ENCODE measurements at places on chromosomes 7 and 10.

DNA sequence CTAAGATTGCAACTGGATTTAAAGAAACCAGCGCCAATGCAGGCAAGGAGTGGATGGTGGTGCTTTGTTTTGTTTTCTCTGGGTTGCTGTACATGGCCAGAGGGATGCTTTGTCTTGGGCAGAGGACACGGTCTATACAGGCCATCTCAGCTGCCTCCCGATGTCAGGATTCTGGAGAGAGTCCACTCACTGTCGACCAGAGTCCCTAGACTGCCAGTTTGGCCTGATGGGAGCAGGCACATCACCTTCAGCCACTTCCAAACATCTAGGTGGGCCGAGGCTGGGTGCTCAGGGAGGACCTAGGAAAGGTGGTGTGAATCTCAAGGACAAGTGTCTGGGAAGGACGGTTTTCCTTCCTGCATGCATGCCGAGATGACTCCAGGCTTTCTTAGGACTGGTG is 152.1 kb downstream of the BUB3 start:
- DNase-seq = no peak

- no peak for DNase-seq
Observed at GRCh38 chr10:87760195-87760905, 57.7 kb downstream of the ATAD1 start.

DNA sequence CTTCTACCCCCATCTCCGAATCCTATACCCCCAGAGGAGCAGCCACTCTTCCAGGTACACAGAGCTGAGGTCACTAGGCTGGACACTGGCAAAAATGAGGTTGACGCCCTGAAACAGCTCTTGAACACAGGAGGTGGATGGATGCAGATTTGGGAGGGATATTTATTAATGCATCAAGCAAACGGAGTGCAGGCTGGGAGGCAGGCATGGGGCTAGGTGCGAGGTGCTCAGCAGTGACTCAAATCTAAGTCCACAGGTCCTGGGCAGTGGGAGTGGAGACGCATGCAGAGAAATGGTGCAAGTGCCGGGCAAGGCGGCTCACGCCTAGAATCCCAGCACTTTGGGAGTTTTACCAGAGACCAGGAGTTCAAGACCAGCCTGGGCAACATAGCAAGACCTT is 11.0 kb downstream of the GUSB start:
- DNase-seq = peak; percentile 31

- no peak for DNase-seq
Observed at GRCh38 chr7:108613949-108614381, 44.3 kb downstream of the DNAJB9 start.

DNA sequence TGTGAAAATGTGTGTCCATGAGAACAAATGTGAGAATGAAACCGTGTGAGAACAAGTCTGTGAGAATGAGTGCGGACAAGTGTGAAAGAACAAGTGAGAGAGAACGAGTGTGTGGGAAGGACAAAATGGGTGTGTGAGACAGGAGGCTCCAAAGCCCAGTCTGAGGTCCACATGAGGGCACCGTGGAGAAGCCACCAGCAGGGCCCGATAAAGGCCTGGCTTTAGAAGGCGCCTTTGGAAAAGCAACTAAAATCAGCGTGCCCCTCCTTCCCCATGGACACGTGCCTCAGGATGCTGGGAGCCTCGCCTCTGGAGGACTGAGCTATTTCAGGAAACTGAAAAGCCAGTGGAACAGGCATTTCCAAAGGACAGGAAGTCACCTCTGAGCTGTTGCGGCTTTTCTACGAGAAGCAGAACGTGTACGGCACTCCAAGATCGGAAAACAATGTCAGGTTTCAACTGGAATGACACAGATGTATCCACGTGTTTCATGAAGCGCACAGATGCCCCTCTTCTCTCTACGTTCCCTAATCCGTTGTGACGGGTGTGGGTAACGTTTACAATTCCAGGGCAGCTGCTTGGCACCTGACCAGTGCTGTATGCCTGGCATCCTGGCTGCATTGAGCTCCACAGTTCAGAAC is 46.4 kb downstream of the ESYT2 start:
- DNase-seq = no peak

GRCh38 chr7:143396182-143396581 is 12.5 kb downstream of the EPHA1 start:
- DNase-seq = no peak

DNA sequence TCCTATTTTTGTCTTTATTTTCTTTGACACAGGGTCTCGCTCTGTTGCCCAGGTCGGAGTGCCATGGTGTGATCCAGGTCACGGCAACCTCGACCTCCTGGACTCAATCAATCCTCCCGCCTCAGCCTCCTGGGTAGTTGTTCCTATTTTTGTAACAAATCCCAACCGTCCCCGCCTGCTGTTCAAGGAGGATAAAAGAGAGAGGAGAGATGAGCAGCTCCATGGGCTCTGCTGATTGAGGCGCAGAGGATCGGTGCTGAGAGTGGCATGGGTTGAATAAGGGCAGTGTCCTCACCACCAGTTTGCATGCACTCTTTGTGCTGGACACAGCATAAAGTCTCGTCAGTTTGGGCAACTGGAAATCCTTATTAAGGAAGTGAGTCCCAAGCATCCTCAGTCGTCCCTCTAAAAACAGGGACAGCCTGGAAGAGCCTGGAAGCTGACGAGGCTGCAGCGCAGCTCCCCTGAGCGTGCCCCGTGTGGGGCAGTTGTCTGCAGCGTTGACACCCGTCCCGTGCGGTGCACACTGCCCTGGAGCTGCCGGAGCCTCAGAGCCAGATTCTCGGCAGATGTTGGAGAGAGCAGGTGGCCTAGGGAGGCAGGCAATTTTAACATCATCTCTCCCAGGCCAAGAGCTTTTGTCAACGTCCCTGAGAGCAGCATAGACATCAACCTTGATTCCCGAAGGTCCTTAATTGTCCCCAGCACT is 404.2 kb upstream of the RNF32 start:
- DNase-seq = no peak

DNA sequence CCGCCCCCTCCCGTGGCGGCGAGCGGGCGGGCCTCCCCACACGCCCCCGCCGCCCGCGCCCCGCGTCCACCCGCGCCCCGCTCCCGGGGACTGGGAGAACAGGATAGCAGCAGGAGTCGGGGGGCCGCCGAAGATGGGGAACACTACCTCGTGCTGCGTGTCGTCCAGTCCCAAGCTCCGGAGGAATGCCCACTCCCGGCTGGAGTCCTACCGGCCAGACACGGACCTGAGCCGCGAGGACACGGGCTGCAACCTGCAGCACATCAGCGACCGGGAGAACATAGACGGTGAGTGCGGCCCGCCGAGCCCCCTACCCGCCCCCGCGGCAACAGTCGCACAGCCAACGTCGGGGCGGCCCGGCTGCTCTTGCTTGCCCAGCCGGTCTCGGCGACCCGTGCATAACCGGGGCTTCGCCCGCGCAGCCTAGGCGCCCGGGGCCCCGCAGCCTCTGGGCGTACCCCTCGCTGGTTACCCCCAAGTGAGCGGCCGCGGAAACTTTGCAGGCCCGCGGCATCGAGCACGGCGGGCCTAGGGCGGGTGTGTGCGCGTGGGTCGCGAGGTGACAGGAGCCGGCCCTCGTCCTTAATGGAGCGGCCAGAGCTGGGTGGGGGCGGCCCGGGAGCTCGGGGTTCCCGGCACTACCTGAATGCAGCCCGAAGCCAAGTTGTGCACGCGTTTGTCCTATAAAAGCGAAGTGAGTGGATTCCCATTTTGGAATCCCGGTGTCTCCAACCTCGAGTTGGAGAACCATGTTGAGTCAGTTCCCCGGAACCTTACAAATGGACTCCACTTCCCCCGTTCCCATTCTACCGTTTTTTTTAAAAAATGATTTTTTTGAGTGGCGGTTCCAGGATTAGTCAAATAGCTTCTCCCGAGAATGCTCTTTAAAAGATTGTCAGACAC is 863 bp downstream of the CCNY start:
- peak; percentile 91 for DNase-seq

GRCh38 chr7:43037531-43037930 is 74.9 kb upstream of the HECW1 start:
- no peak for DNase-seq

DNA sequence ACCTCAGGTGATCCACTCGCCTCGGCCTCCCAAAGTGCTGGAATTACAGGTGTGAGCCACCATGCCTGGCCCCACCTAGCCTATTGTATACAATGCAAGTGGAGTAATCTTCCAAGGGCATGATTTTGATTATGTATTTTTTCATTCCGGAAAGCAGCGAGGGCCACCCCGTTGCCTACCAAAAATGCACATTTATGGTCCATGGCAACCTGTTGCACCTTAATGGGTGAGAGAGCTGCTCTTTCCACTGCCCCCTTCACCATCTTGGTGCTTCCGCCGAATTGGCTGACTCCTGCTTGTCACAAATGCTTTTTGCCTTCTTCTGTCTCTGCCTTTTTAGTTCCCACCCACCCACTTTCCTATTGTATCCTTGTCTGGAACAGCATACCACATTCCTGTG is 699.5 kb downstream of the LRMDA start:
- DNase-seq = no peak

DNA sequence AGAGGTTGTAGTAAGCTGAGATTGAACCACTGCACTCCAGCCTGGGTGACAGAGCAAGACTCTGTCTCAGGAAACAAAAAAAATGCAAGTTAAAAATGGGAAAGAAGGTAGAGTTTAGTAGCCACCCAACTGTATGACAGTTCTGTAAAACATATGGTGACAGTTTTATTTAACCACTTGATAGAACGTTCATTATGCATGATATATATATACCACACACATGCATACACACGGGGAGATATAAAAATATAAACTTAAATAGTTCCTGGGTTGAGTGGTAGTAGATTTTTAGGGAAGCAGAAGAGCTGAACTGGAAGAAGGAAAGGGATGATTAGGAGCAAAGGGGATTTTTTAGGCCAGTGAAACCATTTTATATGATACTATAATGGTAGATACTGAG is 120.0 kb downstream of the KMT2C start:
- DNase-seq = no peak

DNA sequence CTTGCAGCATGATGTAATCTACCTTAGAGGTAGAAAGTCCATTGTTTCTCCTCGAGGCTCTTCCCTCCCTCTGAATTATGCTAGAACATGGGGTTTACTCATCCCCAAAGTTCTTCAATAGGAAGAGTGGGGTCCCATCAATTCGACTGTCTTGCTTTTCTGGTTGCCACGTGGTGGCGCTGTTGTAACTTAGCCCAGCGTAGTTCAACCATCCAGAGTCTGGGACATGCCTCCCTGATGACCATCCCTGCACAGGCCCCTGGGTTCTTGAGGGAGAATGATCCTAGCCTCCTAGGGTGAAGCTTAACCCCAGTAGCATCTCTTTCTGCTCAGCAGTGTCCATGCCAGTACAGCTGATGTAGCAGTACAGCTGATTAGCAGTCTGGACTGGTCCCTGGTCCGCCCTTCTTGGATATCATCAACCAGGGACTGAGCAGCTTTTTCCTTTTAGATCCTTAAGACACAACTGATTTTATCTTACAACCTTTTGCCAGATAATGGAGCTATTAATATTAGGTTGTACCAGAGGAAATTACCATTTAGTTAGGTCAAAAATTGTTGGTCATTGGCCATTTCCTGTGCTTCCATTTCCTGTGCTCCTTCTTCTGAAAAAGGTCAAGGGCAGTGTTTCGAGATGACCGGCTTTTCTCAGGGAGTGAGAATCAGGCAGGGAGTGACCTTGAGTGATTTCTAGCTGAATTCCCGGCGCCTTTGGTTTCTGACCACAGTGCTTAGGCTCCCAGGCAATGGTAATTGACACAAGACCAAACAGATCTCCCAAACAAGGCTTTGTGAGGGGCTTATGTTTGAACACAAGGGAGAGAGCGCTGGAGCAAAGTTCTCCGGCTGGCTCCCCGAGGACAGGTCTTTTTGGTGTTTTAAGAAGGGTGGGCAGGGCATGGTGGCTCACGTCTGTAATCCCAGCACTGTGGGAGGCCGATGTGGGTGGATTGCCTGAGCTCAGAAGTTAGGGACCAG is 65.4 kb downstream of the TACC2 start:
- DNase-seq = peak; percentile 15

GRCh38 chr7:28292834-28293526 is 112.4 kb upstream of the JAZF1 start:
- DNase-seq = no peak

DNA sequence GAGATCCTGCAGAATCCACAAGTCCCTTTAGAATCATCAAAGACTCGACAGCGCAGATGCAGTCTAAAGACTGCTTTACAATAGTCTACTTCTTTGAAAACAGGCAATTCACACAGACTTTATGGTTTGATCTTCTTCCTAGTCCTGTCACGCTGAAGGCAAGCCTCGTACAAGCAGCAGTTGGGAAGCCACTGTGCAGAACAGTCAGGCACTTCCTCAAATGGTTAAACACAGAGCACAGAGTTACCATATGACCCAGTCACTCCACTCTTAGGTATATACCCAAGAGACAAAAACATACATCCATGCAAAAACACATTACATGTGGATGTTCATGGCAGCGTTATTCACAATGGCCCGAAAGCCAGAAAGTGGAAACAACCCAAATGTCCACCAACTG is 41.4 kb downstream of the LRRC20 start:
- DNase-seq = no peak

DNA sequence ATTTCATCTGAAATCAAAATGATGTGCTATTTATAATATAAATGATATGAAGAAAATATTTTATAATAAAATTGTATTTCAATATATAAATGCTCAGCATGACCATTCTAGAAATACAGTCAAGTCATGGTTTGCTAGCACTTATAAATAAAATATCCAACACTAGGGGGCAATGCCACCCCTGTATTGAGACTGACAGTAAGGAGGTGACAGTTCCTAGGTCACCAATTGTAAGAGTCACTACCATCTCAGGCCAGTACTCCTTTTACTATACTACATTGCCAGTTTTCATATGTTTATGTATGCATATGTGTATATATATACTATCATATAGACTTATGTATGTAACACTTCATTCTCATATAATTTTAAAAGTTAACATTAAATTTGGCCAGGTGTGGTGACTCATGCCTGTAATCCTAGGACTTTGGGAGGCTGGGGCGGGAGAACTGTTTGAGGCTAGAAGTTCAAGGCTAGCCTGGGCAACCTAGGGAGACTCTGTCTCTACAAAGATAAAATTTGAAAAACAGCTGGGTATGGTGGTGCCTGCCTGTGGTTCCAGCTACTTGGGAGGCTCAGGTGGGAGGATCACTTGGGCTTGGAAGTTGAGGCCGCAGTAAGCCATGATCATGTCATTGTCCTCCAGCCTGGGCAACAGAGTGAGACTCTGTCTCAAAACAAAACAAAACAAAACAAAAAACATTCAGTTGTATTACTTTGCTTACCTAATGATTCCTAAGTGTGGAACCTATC is 2.4 kb upstream of the CNOT4 start:
- DNase-seq = no peak

DNA sequence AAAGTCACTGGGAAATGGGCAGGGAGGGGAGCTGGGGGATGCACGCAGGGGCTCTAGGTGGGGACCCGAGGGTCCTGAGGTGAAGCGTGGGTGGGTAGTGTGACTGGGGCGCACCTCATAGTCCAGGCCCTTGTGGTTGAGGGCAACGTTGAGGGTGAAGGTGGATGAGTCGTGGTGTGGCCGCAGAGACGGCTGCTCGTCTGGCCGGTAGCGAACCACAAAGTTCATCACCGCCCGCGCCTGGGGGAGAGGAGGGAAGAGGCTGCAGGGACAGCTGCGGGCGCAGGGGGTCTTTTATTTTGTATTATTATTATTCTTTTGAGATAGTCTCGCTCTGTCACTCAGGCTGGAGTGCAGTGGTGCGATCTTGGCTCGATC is 5.8 kb upstream of the MOGAT3 start:
- DNase-seq = no peak
